ENCODE measurements at places on chromosomes 16 and 17. TPM values are rescaled to one million over a fixed set of nuclear protein-coding genes. Genes with fewer than 3 reads are reported as not detected.

The MSLN gene
- total RNA-seq: 0.54 TPM

The LRRC37A gene
- 1.2 TPM for total RNA-seq

The CTRL gene
- 1.7 TPM for total RNA-seq

The OTOP2 gene
- 0.36 TPM for total RNA-seq

The PDILT gene
- total RNA-seq: not detected

The GRIN2C gene
- total RNA-seq: not detected

The ZPBP2 gene
- not detected for total RNA-seq

The HOXB1 gene
- not detected for total RNA-seq

The SLC12A3 gene
- total RNA-seq: not detected

The C17orf67 gene
- total RNA-seq: 2.0 TPM

The PLA2G10 gene
- total RNA-seq: not detected

The LITAFD gene
- total RNA-seq: not detected

The SLFN14 gene
- not detected for total RNA-seq

The SAMD14 gene
- total RNA-seq: 0.71 TPM

The NPIPA8 gene
- total RNA-seq: not detected

The MTMR4 gene
- total RNA-seq: 18.6 TPM

The TBC1D3H gene
- total RNA-seq: not detected

The ZNF652 gene
- 106 TPM for total RNA-seq

The PPP1R27 gene
- not detected for total RNA-seq

The CCR7 gene
- not detected for total RNA-seq

The MAF gene
- total RNA-seq: 34.2 TPM

The NUBP2 gene
- total RNA-seq: 170 TPM

The VMO1 gene
- 1.1 TPM for total RNA-seq

The SLC7A6 gene
- total RNA-seq: 26.8 TPM

The TBC1D3C gene
- not detected for total RNA-seq

The SLC52A1 gene
- total RNA-seq: not detected

The SLC5A2 gene
- total RNA-seq: 0.71 TPM

The CCDC182 gene
- total RNA-seq: not detected

The TCAP gene
- total RNA-seq: 0.71 TPM

The SLC6A4 gene
- total RNA-seq: not detected

The GPR179 gene
- total RNA-seq: not detected

The ITGA2B gene
- total RNA-seq: 0.33 TPM

The LGALS9B gene
- total RNA-seq: not detected

The TBX21 gene
- not detected for total RNA-seq

The DRC7 gene
- total RNA-seq: not detected

The ST6GALNAC1 gene
- total RNA-seq: 3.6 TPM

Measured in sigmoid colon (tissue), 7 donors.